ENCODE measurements at places on chromosomes 2 and 18. TPM values are rescaled to one million over a fixed set of nuclear protein-coding genes. Genes with fewer than 3 reads are reported as not detected.

The PLCD4 gene
- 1.5 TPM for polyA plus RNA-seq

The CCT7 gene
- polyA plus RNA-seq = 321 TPM

The LCT gene
- not detected for polyA plus RNA-seq

The CROCC2 gene
- polyA plus RNA-seq = not detected

The FOXI3 gene
- polyA plus RNA-seq = not detected

The DTNA gene
- polyA plus RNA-seq = 10.8 TPM

The PUM2 gene
- polyA plus RNA-seq = 18.8 TPM

The CHRNG gene
- not detected for polyA plus RNA-seq

The TNFAIP6 gene
- polyA plus RNA-seq = 1.3 TPM

The DLGAP1 gene
- polyA plus RNA-seq = 0.09 TPM

The TUBB8B gene
- not detected for polyA plus RNA-seq

The MAL gene
- polyA plus RNA-seq = not detected

The BMP10 gene
- not detected for polyA plus RNA-seq

The SERPINB10 gene
- not detected for polyA plus RNA-seq

The TCF7L1 gene
- polyA plus RNA-seq = 9.5 TPM

The NR4A2 gene
- polyA plus RNA-seq = 2.3 TPM

The NT5C1B gene
- polyA plus RNA-seq = not detected

The STEAP3 gene
- polyA plus RNA-seq = 43.9 TPM

The STPG4 gene
- polyA plus RNA-seq = 0.06 TPM

The SERPINB5 gene
- not detected for polyA plus RNA-seq

The SP5 gene
- polyA plus RNA-seq = not detected

The SKA1 gene
- polyA plus RNA-seq = 5.8 TPM

The ACSL3 gene
- polyA plus RNA-seq = 29.2 TPM

The ABCG5 gene
- polyA plus RNA-seq = not detected

The TTN gene
- 0.02 TPM for polyA plus RNA-seq

The OTX1 gene
- 0.03 TPM for polyA plus RNA-seq

The INPP1 gene
- polyA plus RNA-seq = 10.7 TPM

The ADGRF3 gene
- polyA plus RNA-seq = 0.15 TPM

The FAM228B gene
- polyA plus RNA-seq = 2.9 TPM

The MARCHF4 gene
- polyA plus RNA-seq = 12.0 TPM

The HOXD8 gene
- polyA plus RNA-seq = not detected

The APCDD1 gene
- 2.2 TPM for polyA plus RNA-seq

The RAB11FIP5 gene
- 36.0 TPM for polyA plus RNA-seq

The SULT1C2 gene
- polyA plus RNA-seq = 0.09 TPM

The GREB1 gene
- polyA plus RNA-seq = 0.05 TPM

The COL6A3 gene
- 964 TPM for polyA plus RNA-seq
